ENCODE measurements at places on chromosomes 6 and 20.

GRCh38 chr6:151186804-151187330, 52.9 kb upstream of the AKAP12 start:
- DNase-seq: no peak

DNA sequence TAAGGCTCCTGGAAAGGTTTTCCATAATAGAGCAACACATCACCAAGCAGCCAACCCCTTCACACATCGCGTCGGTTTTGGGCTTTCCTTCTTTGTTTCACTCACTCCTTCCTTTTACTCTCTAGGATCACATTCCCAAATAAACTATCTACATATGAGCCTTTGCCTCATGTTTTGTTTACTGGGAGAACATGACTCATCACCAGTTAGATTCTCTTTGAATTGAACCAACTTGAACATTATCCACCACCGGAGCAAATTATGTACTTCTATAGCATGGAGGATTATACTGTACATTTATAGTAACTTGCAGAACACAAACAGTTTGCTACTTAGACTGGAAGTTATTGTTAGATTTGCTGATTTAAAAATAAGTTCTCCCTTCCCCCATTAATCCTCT, 41.0 kb downstream of the SAMD5 start:
- peak; percentile 21 for DNase-seq

DNA sequence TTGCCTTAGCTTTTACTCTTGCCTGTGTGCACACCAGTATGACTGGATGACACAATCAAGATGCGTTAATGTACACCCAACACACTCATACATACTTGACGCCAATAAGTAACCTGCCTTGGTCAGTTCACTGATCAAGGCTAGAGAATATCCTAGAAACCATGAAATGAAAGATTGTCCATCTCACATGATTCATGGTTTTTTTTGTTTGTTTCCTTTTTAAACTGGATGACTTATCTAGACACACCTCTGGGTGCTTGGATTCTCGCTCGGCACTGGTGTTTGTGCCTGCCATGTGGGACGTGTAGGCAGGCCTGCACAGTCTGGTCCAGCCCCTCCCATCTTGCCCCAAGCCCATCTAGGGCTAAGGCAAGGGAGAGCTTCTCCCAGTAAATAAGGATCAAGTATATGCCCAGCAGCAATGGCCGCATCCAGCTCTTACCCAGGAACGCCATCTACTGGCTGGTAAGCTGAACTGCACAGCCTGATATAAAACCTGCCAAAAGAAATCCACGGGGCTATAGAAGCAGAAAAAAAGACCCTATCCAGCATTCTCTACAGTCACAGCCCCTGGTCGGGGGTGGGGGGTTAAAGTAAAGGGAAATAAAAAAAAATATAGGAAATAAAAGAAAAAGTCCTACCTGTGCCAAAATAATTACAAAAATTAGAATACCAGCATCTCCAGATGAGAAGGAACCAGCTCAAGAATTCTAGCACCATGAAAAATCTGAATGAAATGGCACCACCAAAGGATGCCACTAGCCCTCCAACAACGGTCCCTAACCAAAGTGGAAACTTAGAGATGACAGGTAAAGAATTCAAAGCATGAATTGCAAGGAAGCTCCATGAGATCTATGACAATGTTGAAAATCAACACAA, 73.3 kb downstream of the OTOR start:
- peak; percentile 44 for DNase-seq

DNA sequence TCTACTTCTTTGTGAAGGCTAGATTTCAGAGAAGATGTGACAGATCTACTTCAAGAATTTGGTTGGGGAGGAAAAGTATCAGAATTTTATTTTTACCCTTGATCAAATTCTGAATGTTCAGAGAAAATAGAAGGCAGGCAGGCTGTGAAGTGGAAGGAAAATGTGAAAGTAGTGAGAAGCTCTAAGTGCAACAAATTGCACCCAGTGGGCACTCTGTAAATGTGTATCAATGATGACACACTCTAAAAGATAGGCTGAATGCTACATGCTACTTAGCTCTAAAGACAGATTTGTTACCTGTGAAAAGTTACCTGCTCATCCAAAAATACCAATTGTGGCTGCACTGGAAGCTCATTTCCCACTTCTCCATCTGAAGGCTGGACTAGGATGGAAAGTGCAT, 438.6 kb downstream of the PKHD1 start:
- DNase-seq: no peak

- DNase-seq: no peak
Measured at GRCh38 chr6:161017766-161018564, 26.4 kb downstream of the MAP3K4 start.

DNA sequence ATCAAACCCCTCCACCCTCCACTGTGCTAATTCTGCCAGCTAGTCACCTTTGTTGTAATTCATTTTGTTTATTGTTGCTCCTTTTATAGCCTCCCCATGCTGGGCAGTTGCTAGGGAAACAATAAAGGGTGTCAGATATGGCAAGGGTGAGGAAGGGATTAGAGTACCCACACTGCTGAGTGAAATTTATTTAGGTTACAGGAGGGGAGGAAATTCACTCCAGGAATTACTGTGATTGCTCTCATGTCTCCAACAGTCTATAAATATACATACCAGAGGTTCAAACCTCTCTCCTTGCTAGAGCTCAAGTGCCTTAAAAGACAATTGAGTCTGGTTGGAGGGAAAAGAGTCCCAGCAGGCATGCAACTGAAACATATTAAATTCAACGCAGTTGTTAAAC, 90.6 kb upstream of the ADGRF1 start:
- DNase-seq: no peak

Data from H4 (cell line).